CD4-positive, alpha-beta T cell treated with Interleukin-15 for 4 hours (primary cell): ENCODE measurements at places on chromosomes 2 and 18.
A peak's percentile ranks its signal among the peaks of the same experiment; 100 is the strongest.

DNA sequence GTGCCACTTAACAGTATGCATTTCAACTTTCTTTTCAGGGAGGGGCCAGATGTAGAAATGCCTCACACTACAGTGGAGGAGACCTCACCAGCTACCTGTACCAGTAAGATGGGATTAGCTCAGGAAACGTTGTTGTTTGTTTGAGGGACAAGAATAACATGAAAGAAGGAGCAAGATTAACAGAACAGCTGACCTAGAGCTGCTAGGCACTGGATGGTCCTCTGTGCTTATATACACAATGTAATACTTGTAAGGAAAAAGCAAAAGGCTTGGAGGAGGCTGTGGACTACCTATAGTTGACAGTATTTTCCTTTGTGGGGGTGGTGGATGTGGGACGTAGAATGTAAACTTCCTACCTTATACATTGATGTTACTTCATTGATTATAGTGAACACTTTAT lies 154.4 kb downstream of the FMNL2 start:
- DNase-seq = no peak

- DNase-seq = no peak
These were observed 2.4 kb downstream of the ADRA2B start for GRCh38 chr2:96113951-96114350.

GRCh38 chr2:172496160-172496608 lies 59.7 kb upstream of the PDK1 start:
- peak; percentile 56 for DNase-seq

DNA sequence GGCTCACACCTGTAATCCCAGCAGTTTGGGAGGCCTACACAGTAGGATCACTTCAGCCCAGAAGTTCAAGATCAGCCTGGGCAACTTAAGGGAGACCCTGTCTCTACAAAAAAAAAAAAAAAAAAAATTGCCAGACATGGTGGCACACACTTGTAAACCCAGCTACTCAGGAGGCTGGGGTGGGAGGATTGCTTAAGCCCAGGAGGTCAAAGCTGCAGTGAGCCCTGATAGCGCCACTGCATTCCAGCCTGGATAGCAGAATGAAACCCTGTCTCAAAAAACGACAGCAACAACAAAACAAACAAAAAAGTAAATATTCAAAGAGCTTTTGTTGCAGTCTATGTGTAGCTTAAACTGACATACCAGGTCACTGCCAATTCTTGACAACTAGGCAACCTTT lies 63.1 kb upstream of the TANK start:
- no peak for DNase-seq

DNA sequence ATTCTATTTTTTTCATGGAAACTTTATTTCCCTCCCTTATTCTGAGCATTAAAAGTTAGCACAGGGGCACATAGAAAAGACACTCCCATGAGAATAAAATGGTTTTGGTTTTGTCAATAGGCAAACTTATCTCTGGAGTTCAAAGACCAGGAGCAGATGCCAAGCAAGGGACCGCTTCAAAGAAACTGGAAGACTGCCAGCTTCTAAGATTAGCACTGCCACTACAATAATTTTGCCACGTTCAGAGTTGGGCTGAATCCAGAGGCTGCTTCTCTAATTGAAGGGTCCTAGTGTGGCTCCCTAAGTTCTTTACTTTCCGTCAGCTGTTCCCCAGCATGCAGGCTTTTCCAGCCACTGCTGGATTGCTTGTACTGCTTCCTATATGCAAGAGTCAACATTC lies 681.0 kb upstream of the GCFC2 start:
- no peak for DNase-seq

DNA sequence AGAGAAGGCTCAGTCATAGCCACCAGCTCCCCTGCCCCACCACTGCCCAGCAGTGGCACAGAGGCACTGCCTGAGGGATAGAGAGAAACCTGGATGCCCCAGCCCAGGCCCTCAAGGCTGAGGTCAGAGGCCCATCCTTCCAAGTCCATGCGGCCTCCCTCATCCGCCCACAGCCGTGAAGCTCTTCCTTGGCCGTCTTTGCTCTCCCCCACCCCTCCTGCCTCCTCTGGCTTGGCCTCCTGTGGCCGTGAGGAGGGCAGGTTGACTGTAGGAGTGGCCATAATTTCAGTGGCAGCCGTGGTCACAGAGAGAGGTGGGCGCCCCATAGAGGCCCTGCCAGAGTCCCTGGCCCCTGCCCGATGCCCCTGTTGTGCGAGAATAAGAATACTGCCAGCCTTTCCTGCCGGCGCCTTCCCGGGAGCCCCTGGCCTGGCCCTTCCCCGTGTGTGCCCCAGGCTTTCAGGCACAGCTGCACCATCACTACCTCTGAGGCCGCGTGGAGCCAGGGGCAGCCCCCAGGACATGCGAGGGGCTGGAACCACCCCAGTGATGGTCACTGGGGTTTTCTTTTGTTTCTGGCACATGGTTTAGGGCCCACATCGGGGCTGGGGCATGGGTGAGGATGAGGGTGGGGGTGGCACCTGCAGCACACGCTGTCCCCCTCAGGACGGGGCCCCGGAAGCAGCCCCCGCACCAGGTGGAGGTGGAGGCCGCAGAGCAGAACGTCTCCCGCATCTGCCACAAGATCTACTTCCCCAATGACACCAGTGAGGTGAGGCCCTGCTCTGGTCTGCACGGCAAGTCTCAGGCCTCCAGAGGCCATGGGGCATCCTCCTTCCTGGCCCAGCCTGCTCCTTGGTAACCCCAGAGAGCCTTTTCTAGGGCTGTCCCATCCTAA lies 13.1 kb upstream of the GPR17 start:
- DNase-seq = no peak

- DNase-seq = no peak
These were observed 5.9 kb downstream of the NCOA1 start for GRCh38 chr2:24496959-24497358.

DNA sequence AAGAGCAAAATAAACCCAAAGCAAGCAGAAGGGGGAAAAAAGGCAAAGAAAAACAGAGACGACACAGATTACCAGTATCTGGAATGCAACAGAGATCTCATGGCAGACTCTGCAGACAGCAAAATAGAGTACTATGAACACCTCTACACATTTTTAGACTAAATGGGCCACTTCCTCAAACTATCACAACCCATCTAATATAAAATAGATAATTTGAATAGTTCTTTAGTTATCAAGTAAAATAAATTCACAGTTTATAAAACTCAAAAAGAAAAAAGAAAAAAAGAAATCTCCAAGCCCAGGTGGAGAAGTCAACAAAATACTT lies 16.6 kb downstream of the SESTD1 start:
- DNase-seq = no peak
